ENCODE measurements at places on chromosomes 5 and 9.

DNA sequence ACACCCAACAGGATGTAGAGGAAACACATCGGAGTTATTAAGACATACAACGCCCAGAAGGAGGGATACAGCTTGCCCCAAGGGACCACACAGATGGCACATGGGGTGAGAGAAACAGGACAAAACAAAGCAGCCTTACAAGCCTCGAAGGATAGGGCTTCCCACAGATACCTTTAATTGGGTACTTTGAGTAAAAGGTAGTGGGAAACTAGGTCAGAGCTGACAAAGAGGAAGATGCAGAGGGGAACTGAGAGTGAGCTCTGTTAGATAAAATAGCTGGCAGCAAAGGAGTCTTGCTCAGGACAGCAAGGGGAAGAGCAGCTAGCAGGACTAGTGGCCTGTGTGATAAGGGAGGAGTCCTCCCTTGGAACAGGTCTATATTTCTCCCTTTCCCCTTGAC is 48.2 kb downstream of the OTP start:
- ATAC-seq: no peak

DNA sequence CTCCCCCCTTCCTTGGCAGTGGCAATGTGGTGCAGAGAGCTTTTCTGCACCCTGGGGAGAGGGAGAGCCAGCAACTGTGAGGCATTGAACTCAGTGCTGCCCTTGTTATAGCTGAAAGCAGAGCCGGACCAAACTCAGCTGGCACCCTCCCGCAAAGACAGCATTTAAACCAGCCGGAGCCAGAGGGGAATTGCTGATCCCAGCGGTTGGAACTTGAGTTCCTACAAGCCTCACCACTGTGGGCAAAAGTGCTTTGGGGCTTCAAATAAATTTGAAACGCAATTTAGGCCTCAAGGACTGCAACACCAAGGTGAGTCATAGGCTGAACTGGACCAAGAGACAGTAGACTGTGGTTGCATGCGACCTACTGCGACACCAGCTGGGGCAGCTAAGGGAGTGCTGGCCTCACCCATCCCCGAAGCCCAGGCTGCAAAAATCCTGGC is 207.6 kb upstream of the CDKN2B start:
- ATAC-seq: no peak

DNA sequence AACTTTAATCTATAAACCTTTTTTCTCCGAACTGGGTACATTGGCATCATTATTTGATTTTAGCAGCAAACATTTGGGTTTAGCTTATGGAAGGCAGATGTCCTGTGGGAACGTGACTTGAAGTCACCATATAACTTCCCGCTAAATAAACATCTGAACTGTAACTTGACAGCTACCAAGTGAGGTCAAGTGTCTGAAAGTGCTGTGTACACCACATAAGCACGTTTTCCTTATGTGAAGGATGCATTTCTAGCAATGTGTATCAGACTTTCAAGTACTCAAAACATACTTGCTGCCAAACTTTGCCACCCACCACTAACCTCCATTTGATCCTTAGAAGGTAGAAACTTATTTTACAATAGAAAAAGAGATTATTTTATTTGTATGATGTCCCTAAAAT is 35.7 kb downstream of the SLC1A3 start:
- ATAC-seq: no peak

DNA sequence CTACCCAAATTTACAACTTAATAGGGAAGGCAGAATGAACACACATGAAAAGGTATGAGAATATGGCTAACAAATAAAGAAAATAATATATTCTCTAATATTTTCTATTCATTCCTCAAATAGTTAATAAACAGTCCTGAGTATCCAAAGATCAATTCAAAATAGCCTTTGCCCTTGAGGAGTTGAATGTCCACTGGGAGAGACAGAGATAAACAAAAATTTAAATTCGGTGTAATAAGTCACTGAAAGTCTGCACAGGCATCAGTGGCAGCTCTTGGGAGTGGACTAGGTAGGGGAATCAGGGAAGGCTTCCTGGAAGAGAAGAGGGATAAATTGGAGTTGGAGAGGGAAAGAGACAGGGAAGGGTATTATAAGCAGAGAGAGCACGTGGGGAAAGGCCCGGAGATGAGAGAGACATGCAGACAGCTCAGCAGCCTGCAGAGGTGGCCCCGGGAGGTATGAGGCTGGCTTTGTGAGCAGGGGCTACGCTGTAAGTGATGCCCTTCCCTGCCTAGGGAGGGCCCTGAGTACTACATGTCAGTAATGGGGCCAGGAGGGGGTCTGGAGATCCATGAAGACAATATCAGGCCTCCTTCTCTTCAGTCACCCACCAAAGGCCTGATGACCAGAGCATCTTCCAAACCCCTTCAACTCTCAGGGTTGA is 137.1 kb downstream of the PDE8B start:
- ATAC-seq: no peak

GRCh38 chr9:76638001-76638400 is 126.2 kb upstream of the PCA3 start:
- no peak for ATAC-seq

DNA sequence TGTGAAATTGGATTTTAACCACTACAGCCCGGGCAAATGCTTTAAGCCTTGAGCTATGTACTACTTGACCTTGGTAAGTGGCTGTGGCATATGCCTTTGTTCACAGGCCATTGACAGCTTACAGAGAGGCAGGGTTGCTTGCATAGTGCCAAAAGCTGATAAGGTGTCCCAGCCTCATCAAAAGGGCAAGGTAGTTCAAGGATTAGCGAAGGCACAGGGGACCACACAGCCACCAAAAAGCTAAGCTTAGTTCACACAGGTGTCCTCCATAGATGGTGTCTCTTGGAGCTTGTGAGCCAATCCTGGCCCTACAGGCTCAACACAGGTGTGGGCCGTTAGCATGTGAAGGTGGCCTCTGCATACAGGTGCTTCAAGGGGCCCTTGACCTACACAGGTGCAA is 86.8 kb downstream of the ZNF622 start:
- ATAC-seq: no peak

GRCh38 chr5:9720361-9720760 is 90.2 kb upstream of the TAS2R1 start:
- ATAC-seq: no peak

DNA sequence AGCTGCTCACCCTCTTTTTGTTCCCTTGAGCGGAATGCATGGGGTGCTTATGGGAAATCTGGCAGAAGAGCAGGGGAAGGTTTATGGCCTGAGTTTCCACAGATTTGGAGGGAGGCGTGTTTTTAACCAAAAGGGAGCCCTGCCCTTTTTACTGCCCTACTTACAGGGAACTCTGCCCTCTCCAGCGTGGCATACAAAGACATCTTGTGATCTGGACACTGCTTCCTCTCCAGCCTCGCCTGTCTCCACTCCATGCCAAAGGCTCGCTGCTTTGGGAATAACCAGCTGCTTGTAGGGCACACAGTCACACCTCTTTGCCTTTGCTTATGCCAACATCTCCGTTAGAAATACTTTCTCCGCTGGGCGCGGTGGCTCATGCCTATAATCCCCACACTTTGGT is 314.2 kb downstream of the ARHGAP26 start:
- no peak for ATAC-seq

DNA sequence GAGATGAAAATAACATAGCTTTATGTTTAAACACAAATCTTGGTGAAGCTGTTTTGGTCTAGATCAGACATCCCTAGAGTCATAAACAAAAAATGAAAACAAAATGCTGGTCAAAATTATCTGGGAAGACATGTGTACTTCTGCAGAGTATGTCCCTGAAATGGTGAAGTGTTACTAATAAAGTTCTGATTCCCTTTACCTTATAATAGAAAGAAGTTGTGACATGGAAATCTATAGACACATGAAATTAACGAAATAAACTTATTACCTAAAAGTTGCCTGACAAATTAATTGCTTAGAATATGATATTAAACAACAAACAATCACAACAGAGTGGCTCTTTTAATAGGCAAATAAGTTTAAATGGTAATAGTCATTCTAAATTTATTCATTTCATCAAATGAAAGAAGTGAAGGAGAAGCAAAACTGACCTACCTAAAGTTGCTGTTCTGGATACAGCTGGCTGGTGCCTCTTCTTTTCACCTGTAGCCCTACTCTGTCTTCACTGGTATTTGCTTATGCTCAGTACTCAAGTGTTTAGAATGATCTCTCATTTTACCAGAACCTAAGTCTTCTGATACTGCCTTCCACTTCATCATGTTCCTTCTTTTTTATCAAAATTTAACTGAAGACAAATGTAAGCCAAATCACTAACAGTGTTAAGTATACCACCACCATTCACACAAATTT is 38.8 kb downstream of the FNIP1 start:
- no peak for ATAC-seq

DNA sequence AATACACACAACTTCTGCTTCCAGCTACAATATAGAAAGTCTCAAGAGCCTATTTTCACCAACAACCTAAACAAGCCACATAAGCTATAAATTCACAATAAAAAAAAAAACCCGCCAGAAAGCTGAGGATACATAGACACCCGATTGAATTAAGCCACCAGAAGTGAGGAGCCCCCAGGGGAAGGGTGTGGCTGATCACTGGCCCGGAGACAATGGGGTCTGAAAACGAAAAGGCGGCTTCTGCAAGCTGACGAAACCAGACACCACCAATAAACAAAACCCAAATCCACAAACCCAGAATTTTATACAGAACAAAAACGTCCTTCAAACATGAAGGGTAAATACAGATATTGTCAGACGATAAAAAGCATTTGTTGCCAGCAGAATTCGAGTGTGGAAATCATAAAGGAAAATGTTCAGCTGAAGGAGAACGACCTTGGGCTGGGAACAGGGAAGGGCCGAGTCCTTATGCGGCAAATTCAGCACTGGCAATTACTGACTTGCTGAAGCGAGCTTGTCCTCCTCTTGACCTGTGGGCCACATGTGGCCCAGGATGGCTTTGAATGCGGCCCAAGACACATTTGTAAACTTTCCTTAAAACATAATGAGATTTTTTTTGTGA is 39.6 kb upstream of the CEP72 start:
- no peak for ATAC-seq

GRCh38 chr5:95471487-95471886 is 80.3 kb downstream of the FAM81B start:
- no peak for ATAC-seq

- ATAC-seq: no peak
Observed at GRCh38 chr9:90175257-90175656, 467.4 kb downstream of the DIRAS2 start.

GRCh38 chr9:83032065-83032625 is 30.8 kb downstream of the RASEF start:
- ATAC-seq: no peak

GRCh38 chr9:94642501-94642900 is 3.2 kb upstream of the FBP1 start:
- no peak for ATAC-seq

GRCh38 chr5:11496137-11496719 is 408.0 kb downstream of the CTNND2 start:
- ATAC-seq: no peak

DNA sequence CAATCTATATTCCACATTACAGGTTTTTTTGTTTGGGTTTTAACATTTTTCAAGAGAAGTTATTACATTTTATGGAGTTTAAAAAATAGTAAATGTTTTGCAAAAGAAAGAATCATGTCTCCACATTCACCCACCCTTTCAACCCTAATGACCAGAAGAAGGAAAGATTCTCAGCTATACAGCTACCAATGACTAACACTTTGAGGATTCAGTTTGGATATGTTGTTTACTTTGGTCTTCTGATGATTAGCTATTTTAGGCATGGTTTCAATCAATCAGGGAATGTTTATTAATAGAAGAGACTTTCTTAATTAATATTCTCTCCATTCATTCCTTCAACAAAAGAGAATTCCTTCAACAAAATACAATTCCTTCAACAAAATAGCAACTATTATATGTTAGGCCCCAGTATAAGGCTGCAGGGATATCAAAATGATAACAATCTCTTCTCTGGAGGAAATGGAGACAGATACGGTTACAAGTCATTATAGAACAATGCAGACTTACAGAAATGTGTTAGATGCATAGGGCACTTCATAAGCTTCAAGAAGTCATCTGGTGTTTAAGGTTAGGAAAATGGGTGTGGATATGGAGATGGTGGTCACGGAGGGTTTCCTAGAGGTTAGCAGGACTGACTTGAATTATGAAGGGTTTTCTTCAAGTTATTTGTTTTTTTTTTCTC is 9.3 kb upstream of the NR3C1 start:
- ATAC-seq: no peak

DNA sequence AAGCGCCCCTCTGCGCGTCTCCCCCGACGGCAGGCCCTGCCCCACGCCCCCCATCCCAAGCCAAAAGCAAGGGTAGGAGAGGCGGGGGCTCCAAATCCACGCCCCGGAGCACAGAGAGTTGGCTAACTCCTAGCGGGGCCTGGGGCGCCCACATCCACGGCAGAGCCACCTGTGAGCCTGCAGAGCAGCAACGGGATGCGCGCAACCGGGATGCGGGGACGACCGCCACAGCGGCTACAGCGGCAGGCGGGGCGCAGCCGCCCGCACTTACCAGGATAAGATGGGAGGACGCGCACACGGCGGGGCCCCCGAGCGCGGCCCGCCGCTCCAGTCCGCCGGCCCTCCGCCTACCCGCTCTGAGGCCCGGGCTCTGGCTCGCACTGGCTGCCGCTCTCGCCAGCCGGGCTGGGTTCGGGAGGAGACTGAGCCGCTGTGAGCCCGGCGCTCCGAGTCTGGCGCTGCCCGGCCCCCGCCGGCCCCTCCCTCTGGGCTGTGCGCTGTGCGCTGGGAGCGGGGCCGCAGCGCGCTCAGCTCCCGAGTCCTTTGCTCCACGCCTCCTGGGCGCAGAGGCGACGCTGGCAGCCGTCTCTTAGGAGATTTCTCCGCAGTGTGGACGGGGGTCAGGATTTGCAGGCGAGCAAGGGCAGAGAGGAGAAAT is at the start of gene SLC24A2:
TSS of gene SLC24A2 (minus strand) at position 424 of the 658 bp plus-strand sequence.
- ATAC-seq: no peak

DNA sequence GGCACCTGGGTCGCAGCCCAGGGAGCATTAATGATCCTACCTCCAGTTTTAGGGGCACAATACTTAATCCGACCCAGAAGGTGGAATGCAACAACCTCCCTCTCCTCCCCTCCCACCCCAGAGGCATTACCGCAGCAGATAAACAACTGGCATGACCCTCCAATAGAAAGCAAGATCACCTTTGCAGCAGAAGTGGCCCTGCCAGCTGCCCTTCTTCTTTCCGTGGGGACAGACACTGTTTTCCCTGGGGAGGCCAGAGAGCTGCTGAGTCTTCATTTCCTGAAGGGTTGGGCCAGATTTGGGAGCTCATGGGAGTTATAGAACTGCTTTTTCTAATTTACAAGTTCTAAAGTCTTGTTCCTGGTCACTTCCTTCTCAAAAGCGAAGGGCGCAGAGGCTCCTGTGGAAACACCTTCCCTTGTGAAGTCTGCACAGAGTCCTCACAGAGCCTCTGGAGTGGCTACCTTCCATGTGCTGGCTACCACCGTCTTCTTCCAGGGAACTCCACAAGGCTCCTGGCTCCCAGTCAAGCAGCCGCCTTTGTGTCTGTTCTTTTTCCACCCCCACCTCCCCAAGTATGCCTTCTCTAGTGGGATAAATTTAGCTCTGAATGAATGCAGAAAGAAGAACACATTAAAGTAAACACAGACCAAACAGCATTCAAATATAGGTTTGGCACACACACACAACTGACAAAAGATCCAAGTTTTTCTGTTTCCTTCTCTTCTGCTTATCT is 8.0 kb upstream of the PALM2AKAP2 start:
- no peak for ATAC-seq
